NCI-H2081 treated with DMSO at 0.1 percent for 48 hours (cell line): ENCODE measurements at places on chromosomes 5 and 9.
A peak's percentile ranks its signal among the peaks of the same experiment; 100 is the strongest.

GRCh38 chr5:179253730-179254129 lies 91.5 kb downstream of the ADAMTS2 start:
- DNase-seq: no peak

DNA sequence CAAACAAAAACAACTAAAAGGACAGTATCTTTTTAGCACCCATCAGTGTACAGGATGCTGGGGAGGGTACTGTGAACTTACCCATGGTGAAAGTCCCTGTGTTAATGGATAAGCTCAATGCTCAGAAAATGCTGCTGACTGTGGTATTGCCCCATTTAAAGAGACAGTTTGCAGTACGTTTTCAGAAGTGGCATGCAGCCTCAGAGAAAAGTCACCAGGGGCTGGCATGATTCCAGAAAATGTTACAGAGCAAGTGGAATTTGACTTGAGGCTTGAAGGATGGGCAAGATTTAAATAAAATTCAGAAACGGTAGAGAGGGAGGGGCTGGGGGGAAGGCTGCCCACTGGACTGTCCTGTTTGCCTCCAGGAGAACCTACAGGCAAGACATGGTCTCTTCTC lies 7.2 kb downstream of the S1PR3 start:
- no peak for DNase-seq

GRCh38 chr5:45189042-45189441 lies 380.3 kb downstream of the MRPS30 start:
- no peak for DNase-seq

GRCh38 chr9:8251566-8251965 lies 452.0 kb upstream of the DMAC1 start:
- DNase-seq: no peak

GRCh38 chr5:39399135-39400036 lies 25.4 kb downstream of the DAB2 start:
- DNase-seq: no peak

DNA sequence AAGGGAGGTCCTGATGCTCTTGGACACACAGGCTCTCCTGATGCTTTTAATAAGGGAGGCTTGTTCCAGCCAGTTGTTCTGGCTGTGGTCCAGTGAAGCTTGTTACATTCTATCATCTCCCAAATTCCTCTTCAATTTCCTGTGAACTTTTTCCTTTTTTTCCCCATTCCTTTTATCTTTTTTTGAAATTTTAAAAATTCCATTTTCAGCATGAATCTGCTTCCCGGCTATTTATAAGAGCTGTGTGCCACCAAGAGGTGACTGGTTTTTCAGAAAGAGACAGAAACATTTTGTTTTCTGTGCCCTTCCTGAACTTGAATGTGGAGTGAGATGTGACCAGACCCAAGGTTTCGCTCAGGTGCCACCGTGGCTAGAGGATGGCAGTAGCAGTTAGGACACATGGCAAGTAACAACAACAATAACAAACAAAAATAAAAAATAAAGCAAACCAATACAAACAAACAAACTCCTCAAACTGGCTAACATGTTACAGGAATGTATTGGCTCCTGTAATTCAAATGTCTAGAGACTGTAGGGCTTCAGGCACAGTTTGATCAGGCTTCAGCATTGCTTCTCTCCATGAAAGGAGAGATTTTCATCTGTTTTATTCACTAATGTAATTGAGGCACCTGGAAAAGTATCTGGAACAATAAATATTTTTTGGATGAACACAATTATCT lies 121.1 kb downstream of the BOD1 start:
- no peak for DNase-seq

GRCh38 chr9:38068701-38069628 lies at the start of gene SHB:
Gene SHB, minus strand, starts transcription at chr9:38069227. Its CDS starts 582 bp downstream, at chr9:38068645.
- DNase-seq: peak; percentile 68

DNA sequence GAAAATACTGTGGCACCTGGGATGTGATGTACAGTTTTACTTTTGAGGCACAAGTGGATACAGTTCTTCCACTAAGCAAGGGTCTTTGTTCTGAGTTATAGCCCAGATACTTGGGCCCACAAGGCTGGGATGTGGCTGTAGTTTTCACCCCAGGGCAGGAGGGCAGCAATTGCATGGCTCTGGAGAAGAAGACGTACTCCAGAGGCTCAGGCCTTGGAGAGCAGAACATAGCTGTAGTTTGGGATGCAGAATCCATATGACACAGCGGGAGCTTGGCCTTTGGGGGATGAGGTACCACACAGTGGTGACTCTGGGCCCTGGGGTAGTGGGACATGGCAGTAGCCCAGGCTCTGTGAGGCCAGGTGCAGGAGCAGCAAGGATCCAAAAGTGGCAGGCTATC lies 110.8 kb upstream of the FSTL4 start:
- DNase-seq: no peak

DNA sequence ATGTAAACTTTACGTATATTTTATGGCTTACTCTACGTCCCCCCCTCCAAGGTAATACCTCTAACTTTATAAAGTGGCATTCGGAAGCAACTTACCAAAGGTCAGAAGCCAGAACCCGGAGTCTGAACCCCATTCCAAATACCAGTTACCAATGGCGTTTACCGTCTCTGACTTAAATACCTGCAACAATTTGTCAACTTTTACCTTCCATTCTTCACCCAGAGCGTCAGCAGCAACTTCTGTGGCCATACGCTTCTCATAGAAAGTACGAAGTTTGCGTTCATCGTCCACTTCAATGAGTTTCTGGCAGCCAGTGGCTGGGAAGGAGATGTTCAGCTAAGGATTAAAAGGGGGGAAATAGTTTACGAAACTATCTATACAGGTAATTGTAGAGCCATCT lies 753 bp downstream of the RPS6 start:
- no peak for DNase-seq

DNA sequence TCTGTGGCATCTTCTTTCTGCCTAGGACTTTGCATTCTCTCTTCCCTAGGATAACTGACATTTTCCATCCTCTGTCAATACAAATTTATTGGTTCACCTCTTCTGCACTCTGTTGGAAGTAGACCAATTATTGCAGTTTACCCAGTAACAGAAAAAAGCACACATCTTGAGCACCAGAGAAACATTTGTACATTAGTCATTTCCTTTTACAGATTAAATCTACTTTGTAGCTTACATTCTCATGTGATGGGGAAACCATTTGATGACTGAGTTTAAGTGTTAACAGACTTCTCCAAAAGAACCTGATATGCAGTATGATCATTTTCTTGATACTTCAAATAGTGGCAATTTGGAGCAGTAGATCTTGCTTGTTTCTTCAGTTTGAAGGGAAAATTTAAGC lies 1098.8 kb downstream of the DTWD2 start:
- DNase-seq: no peak

- no peak for DNase-seq
Measured at GRCh38 chr9:17888066-17888465, 309.2 kb downstream of the SH3GL2 start.

DNA sequence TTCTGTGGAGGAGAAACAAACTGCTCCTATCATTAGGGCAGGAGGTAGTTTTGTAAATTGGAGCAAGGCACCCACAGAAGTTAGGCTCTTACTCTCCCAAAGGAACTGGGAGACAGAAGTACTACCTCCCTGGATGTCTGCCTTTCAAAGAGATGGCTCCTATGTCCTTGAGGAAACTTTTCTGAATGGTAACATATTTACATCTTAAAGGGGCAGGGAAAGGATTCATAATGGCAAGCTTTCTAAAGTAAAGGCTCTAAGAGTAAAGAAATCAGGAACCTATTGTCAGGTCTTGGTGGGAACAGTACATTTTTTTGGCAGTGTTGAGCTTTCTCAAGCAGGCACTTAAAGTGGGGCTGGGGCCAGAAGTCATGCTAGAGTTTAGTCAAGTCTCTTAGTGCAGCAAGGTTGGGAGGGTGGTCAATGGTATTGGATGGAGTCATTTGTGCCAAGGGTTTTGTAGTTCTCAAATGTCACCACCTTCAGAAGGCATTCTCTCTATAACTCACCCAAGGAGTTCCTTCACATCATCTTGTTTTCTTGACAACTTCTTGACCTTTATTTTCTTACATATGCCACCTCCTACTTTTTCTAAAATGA lies 26.3 kb upstream of the NDFIP1 start:
- no peak for DNase-seq

- DNase-seq: no peak
Measured at GRCh38 chr5:172491481-172491880, 37.2 kb upstream of the SH3PXD2B start.

- DNase-seq: no peak
Measured at GRCh38 chr5:176771102-176771845, 39.1 kb upstream of the UNC5A start.

GRCh38 chr9:32942755-32943460 lies 58.5 kb downstream of the APTX start:
- DNase-seq: no peak

GRCh38 chr9:90559075-90560073 lies 83.2 kb downstream of the DIRAS2 start:
- DNase-seq: no peak

GRCh38 chr5:84680908-84681307 lies 296.2 kb upstream of the EDIL3 start:
- DNase-seq: no peak

DNA sequence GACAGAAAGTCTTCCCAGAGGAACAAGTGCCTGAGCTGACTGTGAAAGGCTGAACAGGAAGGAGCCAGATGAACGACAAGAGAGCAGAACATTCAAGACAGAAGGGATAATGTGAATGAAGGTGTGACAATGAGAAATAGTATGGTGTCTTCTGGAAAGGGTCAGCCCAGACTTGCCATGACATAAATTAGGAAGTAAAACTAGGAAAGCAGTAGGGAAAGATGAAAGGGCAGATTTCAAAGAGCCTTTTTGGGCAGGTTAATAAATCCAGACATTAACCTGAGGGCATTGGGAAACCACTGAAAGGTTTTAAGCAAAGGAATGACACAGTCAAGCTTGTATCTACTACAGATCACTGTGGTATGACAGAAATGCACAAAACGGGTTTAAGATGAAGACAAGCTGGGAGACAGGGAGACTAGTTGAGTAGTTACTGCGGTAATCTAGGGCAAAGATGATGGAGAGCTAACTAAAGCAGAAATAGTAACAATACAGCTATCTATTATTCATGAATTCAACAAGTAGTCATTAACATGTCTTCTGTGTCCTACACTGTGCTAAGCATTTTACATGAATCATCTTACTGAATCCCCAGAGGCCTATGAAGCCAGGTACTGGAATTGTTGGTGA lies 580.9 kb upstream of the WWC1 start:
- no peak for DNase-seq

DNA sequence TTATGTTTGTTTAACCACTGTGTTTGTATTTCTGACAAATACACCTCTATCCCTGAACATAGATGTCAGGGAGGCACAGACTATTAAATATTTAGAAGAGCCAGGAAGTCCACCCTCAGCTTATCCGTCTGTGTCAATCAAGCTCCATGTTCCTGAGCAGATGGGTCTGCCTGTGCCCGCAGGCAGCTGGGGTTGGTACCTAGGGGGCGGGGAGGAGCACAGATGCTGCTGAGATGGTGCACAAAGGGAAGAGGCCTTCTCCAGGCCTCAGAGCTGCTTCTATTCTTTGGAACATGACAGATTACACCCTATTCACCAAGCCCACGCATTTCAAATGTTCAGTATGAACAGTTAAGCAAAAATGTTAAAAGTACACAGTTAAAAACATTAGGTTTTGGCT lies 142.1 kb downstream of the EPB41L4A start:
- no peak for DNase-seq

DNA sequence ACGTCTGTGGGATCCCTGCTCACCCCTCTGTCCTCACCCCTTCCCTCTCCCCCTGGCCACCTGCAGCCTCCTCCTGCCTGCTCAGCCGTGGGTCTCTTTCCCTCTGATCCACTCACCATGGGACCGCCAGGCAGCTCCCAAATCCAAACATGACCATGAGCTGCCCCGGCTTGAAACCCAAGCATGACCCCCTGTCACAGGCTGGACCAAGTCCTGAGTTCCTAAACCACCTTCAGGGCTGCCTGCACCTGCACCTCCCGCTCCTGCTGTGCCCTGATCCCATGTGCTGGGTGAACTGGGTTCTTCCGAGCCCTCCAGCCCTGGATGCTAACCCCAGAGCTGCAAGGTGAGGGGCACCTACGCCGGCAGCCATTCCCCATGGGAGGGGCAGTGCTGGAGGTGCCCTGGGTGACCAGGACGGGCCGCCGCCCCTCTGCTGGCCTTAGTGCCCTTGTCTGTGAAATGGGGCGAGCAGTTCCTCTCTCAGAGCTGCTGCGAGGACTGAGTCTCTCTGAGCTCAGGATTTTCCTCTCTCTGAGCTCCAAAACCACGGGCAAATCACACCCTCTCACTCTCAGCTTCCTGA lies 149.6 kb downstream of the GAPVD1 start:
- DNase-seq: no peak

- no peak for DNase-seq
Measured at GRCh38 chr9:89773170-89773569, 168.4 kb downstream of the GADD45G start.

- DNase-seq: no peak
Measured at GRCh38 chr5:16291474-16291873, 111.9 kb upstream of the MARCHF11 start.

DNA sequence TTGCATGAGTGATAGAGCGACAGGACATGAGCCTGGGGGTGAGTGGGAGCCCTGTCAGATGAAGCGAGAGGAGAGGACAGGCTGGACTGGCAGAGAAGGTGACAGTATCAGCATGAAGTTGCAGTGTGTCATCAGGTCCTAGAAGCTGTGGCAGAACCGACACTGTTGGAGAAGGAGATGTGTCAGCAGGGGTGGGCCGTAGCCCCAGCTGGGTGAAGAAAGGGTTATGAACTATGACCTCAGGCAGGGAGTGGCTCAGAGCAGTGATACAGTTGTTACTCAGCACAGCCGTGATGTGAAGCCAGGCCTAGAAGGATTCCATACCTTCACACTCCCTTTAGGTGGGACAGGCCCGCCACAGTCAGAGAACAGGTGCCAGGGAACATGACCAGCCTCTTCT lies 7.6 kb downstream of the PCYOX1L start:
- DNase-seq: no peak

- DNase-seq: no peak
Measured at GRCh38 chr5:144794922-144795321, 624.2 kb downstream of the KCTD16 start.

- DNase-seq: no peak
Measured at GRCh38 chr5:145867806-145868205, 5.0 kb downstream of the GRXCR2 start.

DNA sequence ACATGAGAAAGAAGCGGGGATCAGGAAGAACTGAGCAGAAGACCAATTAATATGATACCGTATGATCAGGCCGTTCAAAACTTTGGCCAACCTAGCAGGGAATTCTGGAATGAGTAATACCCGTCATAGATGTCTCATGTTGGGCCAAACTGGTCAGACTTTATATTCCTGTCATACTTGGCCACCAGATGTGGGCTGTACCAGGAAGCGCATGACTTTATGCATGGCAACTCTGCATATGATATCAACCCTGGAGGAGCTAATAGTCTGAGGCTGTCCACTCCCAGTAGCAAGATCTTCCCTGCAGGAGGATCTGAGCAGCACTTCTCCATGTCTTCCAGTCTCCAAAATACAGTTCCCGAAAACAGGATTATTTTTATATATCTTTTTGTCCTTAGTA lies 68.5 kb upstream of the NAA35 start:
- no peak for DNase-seq
